ENCODE measurements at places on chromosomes 11 and 22.

- peak; percentile 67 for DNase-seq
These were observed 82.1 kb downstream of the C11orf58 start for GRCh38 chr11:16820324-16821092.

DNA sequence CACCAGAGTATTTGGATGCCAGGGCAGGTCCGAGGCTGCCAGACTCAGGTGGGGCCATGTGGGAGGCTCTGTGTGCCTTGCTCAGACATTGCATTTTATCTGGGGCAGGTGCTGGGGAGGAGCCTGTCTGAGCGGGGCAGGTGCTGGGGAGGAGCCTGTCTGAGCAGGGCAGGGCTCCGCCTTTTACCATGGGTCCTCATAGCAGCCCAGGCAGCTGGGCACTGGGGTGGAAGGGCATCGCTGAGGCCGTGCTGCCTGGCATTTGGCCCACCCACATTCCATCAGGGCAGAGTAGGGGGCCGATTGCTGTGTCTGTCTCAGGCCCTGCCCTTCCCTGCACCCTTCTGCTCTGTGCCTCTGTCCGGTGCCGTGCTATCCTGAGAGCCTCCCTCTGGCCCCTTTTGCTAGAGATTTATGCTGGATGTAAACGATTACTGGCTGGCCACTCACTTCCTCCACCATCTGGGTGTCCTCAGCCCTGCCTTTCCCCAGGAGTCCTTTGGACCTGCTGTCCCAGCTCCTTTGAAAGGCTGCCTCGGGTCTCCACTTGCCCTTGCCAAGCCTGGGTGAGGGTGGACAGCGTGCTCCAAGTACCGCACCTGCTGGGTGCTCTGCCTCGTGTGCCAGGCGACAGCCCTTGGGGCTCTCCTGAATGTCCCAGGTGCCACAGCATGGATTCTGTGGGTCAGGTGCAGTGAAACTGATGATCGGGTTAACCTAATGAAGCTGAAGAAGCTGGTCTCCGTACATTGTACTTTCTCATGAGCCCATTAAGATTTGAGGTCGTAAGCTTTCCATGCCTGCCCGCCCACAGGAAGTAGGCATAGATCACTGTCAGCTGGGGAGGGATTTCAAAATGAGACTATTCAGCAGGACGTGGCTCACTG, 281.6 kb downstream of the TBC1D22A start:
- no peak for DNase-seq

DNA sequence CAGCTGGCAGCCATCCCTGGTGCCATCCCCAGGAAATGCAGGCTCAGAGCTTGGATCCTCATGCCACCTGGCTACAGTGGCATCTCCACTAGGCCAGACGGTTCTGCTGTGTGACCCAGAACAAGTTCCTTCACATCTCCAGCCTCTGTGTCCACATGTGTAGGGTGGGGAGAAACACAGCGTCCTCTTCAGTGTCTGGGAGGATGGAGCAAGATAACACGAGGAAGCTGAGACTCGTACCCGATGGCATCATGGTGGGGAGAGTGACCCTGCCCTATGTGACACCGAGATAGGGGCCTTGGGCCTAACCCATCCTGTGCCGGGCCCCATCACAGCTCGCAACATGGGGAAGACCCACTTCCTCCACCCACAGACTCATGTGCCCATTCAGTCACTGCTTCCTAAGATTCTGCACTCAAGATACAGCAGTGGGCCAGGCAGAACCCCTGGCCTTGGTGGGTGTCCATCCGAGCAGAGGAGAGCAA, 78.5 kb downstream of the MORC2 start:
- no peak for DNase-seq

- peak; percentile 88 for DNase-seq
These were observed 13.3 kb upstream of the CYP2R1 start for GRCh38 chr11:14905104-14906033.
